Activated CD4-positive, alpha-beta T cell treated with anti-CD3 and anti-CD28 coated beads, Interleukin-2, amount 10 ng/mL, durations not matched to agents 7 days and 5 days (primary cell): ENCODE measurements at places on chromosomes 3 and 15.

- DNase-seq, result no peak
Observed at GRCh38 chr3:35777563-35778554, 138.5 kb downstream of the ARPP21 start.

- peak; percentile 40 for DNase-seq
Observed at GRCh38 chr3:11764931-11765363, 81.7 kb downstream of the TAMM41 start.

GRCh38 chr15:80942266-80942665 is 47.4 kb downstream of the MESD start:
- no peak for DNase-seq

GRCh38 chr3:15753056-15753710 is 44.6 kb downstream of the ANKRD28 start:
- no peak for DNase-seq

DNA sequence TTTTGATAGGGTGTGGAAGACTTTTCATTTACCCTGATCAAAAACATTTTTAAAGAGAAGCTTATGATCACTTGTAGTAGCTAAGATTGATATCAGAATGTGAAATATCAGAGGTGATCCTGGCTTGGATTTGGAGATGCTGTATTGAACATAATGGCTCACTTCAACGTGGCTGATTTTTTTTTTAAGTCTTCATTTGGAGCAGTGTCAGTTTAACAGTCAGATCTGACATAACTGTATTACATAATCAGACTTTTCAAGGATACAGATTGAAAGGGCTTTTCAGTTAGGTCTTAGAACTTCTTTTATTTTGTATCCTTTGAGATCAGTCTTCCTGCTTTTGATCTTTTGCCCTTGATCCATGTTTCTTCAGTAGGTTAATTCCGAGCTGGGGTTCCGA is 98.5 kb downstream of the ITPR1 start:
- DNase-seq, result no peak

GRCh38 chr3:37625690-37626360 is 235.9 kb upstream of the CTDSPL start:
- DNase-seq, result no peak

DNA sequence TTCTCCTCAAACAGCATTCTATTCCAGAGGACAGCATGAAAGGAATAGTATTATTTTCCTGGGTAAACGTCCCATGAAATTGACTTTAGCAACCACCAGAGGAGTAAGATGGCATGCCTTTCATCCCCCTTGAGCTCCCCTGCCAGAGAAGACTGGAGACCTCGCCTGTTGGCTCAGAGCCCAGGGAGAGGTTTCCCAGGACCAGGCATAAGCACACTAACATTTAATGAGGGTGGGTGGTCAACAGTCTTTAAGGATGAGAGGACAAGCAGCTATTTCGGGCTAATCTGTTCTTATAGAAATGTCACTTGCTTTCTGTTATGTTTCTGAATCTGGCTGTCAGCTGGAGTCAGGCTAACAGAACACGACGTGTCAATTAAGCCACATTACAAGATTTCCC is 390.5 kb downstream of the GABRG3 start:
- DNase-seq, result no peak

DNA sequence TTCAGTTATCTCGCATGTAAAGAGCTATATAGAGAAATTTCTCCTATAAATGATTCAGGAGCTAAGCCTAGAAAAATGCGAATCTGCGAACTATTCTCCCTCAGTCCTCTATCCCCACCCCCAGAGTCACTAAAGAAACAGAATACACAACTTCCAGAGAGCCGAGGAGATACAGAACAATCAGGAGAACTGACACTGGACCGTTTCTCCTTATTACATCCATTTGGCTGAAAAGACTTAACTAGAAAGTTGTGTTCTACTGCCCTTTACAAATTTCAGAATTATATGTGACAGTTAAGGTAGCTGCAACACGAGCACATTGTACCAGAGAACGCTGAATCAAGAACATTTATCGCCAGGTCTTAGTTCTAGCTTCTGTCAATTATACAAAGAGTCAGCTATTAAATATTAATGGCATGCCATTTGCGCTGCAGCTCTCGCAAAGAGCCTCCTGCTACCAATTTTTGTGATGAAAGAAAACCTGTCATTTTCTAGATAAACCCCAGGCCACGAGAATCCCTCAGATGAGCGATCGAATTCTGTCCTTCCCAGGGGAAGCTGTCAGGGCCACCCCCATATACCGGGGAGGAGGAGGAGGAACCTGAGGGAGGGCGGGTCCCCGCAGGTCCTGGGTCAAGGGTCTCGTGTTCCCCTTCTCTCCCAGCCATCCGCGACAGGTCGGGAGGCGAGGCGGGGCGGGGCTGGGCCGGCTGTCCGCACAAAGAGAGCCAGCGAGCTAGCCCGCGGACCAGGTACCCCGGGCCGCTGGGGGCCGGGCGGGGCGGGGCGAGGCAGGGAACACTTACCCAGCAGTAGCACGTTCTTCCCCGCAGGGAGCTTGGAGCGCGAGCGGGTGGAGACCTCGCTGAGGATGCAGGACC is 878 bp downstream of the DYNC1LI1 start:
- DNase-seq, result peak; percentile 43

DNA sequence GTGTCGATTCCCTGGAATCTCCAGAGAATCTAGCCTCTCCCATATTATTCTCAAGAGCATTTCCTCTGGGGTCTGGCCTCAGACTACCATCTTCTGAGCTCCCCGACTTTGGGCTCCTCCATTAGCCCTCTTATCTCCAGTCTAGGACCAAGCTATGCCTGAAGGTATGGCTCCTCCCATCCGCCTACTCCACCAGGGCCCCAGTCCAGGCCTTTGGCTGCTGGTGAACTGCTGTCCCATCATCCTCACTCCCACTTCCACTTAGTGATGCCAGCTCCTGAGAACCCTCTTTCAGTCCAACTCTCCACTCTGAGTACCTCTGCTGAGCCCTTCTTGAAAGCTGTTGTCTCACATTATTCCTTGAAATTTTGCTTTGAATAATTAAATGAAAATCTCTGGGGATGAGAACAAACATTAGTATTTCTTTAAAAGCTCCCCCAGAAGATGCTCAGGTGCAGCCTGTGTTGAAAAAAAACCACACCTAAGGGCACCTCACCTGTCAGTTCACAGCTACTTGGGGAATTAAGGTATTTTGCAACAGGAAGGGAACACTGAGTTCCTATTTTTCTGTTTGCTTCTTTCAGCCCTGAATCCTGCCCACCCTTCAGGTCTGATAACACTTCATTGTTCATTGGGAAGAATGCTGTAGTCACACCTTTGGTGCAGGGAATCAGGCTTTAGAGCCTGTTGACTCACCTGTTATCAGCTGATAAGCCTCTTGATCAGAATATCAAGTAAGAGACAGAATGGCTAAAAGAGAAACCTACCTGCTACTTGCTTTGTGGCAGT is 9.5 kb downstream of the CLDN18 start:
- DNase-seq, result no peak

- DNase-seq, result peak; percentile 56
Observed at GRCh38 chr15:90829942-90830440, 38.4 kb upstream of the FURIN start.

DNA sequence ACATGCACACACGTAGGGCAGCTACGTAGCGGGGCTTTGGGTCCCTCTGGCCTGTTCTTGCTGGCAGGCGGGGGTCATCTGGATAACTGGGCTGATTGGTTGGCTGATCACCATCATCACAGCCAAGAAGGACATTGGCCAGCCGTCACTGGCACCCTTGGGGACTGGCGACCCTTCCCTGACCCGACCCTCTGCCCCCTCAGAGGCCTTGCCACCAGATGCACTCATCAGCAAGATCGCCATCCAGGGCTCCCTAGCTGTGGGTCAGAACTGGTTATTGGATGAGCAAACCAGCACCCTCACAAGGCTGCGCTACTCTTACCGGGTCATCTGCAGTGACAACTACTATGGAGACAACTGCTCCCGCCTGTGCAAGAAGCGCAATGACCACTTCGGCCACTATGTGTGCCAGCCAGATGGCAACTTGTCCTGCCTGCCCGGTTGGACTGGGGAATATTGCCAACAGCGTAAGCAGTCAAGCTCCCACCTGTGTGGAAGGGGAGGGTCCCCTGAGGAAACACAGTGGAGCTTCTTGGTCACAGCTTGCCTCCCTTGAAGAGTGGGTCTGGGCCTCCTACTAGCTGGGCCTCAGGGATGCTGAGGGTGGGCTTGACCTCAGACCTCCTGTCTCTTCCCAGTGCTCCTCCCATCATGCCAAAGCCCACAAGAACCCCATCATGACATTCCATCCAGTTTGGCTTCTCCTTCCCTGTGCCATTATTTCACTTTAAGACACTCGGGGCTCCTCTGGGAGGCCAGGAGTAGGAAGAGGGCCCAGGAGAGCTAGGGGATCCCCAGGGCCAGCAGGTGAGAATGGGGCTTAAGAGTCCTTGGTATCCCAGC is 2.4 kb downstream of the DLL4 start:
- DNase-seq, result no peak

DNA sequence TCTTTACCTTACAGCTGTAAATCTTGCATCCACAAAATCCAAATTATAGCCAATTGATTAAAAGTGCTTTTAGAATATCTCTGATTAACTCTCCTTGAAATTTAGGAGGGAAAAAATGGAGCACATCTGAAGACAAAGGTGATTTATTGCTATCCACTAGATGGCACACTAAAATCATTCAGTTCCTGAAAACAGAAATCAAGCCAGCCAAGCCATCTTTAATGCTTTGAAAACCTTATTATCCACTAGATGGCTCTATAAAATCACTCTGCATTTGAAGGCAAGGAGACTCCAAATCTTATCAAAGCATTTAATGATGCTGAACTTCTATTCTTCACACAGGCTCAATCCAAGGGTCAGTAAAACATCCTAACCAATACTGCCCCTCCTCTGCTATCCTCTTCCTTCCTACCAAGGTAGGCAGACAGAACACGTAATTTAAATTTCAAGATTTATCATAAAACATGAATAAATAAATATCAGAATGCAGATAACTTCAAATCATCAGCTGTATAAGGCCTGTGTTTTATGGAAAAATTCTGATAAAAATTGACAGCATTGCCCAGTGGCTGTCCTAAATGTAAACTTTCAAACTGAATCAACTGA is 48.4 kb downstream of the GOLIM4 start:
- peak; percentile 37 for DNase-seq

GRCh38 chr3:65996589-65996988 is 42.1 kb downstream of the MAGI1 start:
- no peak for DNase-seq

GRCh38 chr3:48082580-48083184 is 66.5 kb upstream of the MAP4 start:
- DNase-seq, result no peak

DNA sequence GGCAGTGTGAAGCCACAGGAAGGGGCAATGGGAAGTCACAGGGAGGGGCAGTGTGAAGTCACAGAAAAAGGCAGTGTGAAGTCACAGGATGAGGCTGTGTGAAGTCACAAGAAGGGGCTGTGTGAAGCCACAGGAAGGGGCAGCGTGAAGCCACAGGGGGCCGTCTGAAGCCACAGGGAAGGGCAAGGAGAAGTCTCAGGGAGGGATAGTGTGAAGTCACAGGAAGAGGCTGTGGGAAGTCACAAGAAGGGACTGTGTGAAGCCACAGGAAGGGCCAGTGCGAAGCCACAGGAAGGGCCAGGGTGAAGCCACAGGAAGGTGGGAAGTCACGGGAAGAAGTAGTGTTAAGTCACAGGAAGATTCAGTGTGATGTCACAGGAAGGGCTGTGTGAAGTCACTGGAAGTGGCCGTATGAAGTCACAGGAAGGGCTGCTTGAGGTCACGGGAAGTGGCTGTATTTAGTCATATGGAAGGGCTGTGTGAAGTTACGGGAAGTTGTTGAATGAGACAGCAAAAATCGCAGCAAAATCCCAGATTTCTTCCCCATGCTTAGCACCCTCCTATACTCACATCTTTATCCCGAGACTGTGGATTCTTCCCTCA is 38.6 kb downstream of the GASK1A start:
- DNase-seq, result no peak

GRCh38 chr3:52313188-52313773 is 2.8 kb upstream of the DNAH1 start:
- no peak for DNase-seq

- no peak for DNase-seq
Observed at GRCh38 chr3:7978087-7978422, 523.6 kb upstream of the LMCD1 start.
